Iris pigment epithelial cell (primary cell): ENCODE measurements at places on chromosomes 13 and 19.

GRCh38 chr19:21581646-21582240 is 76.3 kb downstream of the ZNF429 start:
- DNase-seq = no peak

DNA sequence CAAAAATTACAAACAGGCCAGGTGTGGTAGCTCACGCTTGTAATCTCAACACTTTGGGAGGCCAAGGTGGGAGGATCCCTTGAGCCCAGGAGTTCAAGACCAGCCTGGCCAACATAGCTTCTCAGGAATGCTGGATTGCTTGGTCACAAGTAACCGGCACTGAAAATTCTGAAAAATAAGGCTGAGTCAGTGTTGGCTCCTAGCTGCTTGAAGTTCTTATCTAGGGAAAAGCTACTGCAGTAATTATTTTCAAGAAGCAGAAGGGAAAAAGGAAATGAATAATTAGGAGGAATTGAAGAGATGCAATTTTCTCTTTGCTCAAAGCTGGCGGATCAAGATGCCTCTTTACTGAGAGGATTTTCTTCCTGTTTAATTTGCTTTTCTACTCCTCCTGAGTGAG is 75.0 kb upstream of the GTF3A start:
- DNase-seq = peak; percentile 73

- DNase-seq = no peak
Measured at GRCh38 chr19:49564616-49565045, 15.7 kb downstream of the NOSIP start.

DNA sequence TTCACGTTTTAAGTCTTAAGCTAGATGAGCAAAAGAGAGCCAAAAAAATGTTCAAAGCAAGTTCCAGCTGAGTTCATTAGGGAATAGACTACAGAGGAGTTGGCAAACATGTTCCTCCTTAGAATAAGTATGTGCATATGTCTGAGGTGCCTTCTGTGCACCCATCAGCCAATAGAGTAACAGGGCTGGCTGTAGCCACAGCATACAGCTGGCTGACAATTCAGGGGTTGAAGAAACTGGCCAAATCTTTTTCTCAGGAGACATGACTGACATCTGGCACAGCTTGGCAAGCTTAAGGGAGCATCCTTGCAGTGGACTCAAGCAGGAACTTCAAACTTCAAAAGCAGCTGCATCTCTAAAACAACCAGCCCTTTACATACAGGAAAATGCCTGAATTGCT is 414.8 kb upstream of the PCDH20 start:
- no peak for DNase-seq

DNA sequence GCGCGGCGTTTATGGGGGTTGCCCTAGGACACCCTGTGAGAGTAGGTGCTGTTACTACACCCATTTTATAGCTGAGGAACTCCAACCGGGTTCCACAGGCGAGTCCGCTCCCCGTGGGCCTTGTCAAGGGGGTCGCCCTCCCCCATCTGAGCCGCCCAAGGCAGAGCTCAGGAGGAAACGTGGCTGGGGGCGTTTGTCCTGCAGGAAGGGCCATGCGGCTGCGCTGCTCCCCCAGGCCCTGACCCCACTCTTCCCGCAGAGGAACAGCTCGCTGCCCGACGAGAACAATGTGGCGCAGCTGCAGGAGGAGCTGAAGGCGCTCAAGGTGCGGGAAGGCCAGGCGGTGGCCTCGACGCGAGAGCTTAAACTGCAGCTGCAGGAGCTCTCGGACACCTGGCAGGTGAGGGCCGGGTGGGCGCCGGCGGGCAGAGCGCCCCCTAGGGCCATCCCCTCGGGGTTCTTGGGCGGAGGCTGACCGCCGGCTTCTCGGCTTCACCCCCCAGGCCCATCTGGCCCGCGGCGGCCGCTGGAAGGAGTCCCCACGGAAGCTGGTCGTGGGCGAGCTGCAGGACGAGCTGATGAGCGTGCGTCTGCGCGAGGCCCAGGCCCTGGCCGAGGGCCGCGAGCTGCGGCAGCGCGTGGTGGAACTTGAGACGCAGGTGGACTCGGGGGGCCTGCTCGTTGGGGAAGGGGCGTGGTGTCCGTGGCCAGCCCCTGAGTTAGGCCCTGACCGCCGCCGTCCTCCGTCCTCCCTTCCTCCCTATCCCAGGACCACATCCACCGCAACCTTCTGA is 12.4 kb downstream of the PRR36 start:
- DNase-seq = no peak

DNA sequence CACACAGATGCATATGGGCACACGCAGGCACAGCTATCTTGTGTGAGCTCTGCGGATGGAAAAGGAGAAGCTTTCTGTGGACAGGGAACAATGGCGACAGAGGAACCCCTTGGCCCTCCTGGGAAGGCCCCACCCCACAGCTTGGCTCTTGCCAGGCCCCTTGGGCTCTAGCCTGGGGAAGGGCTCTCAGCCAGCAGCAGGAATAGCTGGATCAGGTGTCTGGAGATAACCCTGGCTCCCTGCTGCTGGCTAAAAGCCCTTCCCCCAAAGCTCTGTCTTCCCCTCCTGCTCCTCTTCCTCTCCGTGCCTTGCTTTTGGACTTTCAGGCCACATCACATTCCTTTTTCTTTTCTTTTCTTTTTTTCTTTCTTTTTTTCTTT is 24.3 kb downstream of the CEBPA start:
- DNase-seq = no peak

GRCh38 chr19:47650700-47651099 is 41.8 kb downstream of the BICRA start:
- DNase-seq = no peak

DNA sequence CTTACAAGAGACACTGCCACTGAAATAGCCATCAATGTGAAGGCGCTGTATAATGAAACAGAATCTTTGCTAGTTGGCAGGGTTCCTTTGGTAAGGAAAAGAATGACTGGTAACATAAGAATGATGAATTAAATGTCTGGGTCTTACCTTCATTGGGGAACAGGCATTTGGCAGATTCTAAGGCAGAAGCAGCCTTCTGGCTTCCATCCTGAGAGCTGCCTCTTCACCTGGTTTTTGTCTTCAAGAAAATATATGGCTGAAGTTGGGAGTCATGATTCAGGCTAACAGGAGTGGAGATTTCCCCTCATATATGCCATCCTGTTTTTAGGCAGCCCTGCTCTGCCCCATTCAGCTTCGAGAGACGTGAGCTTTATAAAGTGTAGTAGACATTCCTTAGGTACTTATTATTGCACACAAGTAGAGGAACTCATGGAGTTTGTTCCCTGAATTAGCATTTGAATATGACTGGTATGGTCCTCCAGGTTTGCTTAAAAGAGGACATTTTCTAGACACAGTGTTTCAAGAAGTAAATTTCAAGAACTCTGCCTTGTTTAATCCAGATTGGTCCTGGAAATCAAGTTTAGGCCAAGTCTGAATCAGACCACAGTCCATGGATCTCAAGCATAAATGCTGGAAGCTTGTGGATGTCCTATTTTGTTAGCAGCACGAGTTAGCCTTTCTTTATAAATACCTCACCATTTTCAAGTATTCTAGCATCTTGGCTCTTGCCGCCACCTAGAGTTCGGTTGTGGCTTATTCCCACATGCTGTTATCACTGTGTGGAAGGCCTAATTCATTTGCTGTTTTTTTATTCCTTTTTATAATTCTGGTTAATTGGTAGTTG is 56.2 kb upstream of the AKAP11 start:
- DNase-seq = peak; percentile 67

DNA sequence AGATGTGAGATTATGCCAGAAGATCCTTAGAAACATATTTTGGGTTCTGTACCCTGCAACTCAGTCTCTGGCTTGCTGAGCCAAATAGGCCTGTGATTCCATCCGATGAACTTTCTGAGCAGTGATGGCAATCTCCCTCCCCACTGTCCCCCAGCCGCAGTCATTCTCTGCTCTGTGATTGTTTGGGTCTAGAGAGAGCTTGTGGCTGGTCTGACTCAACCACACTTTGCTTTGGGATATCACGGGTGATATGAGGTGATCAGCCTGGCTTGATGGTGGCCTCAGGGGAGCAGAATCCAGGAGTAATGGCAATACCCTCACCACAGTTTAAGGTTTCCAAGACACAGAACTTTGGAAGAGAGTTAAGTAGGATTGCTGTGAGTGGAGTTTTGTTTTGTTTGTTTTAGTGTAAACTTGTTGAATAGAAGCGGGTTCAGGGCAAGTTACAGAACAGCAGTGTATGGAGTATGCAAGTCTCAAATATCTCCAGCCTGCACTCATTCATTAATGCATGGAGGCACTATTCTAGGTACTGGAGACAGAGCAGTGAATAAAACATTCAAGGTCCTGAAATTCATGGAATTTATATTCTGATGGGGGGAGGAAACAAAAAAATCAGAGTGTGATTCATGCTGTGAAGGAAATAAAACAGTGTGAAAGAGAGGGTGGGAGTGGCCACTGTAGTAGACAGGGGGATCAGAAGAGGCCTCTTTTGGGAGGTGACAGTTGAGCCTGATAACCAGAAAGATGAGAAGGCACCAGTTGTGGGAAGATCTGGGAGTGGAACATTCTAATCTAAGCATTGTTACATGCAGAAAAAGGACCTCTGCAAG is 5.3 kb downstream of the SAMD4B start:
- DNase-seq = peak; percentile 60

DNA sequence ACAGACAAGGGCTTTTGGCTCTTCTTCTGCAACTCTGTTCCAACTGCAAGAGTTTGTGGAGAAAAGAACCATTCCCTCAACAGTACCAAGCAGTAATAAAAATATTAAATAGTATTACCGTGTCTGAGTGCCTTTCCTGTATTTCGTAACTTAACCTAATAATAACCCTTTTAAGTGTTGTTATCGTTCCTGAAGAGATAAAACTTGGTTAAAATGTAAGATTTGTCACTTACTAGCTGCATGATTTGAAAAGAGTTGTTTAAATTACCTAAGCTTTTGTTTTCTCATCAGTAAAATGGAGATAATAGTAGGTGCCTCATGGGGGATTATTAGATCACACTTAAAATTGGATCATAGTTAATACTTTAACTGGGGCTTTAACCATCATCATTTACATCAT is 447.2 kb downstream of the GPC5 start:
- no peak for DNase-seq

DNA sequence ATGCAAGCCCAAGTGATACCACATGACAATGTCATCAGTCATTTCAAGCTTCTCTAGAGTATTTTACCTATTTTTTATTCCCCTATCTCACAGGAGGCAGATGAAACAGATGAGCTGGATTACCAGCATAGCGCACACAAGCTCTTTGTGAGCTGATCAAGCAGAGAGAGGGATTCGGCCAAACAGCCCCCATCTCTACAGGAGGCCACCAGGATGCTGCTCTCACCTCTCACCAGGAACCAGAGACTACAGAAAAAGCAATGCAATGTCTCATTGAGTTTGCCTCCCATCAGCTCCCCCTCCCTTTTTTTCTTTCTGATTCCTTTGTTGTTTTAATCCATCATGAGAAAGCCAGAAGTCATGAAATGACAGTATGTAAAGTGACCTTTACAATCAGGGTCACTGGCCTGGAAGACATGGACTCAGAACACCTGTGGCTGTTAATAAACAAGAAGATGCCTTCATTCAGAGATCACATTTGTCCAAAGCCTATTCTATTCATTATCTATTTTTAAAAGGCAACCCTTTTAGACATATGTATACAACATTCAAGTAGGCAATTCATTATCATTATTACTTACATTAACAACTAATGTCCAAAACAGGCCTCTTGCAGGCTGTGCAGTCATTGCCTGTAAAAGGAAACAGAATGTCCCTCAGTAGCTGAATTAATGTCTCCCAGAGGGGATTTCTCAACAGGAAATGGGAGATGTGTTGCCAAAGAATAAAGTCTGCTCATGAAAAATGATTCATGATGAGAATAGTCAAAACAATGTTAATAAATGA is 656.6 kb downstream of the TBC1D4 start:
- peak; percentile 93 for DNase-seq

GRCh38 chr13:49247643-49248621 is at the start of gene CDADC1:
Gene CDADC1 (plus strand): TSS chr13:49247925. CDS start chr13:49248038, 113 bp downstream.
- peak; percentile 97 for DNase-seq

DNA sequence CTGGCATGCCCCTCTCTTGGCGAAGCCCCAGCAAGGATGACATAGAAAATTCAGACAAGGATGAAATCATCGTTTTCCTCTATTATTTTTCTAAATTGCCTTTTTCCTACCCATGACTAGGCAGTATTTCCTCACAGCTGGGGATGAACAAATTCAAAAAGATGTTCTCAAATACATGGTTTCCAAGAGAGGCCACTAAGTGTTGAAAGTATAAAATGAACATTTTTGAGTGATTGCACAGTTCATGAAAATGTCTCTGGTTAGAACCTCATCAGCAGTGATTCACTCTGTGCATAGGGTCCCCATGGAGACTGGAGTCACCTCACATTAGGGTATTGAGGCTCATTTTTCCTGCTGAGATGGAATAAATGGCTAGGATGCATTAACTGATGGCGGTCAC is 373.7 kb downstream of the DNAJC15 start:
- DNase-seq = peak; percentile 49

DNA sequence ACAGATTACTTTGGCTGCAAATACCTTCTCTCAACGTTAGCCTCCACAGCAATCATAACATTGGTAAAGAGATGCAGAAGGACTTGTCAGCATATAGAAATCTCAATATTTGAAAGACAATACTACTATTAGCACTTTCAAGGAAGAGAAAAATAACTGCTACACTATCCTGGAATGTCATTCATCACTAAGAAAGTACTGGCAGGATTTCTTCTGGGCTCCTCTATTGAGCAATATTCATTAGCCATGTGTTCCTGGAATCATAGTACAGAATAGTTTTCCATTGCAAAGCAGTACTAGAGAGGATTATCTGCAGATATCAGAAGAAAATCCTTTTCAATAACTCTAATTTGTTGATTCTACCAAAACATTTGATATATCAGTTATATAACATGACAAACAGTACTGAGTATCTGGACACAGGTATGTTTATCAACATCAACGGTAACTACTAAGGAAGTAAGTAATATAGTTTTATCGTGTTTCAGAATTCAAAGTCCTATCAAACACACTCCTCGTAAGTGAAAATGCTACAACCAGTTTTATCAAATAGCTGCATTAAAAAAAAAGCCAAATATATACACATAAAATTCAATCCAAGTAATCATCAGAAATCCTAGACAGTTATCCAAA is 27.3 kb downstream of the INTS6 start:
- peak; percentile 70 for DNase-seq

GRCh38 chr19:2475018-2475701 is 767 bp upstream of the GADD45B start:
- DNase-seq = peak; percentile 70

GRCh38 chr13:76848596-76848995 is 37.6 kb downstream of the KCTD12 start:
- peak; percentile 50 for DNase-seq

GRCh38 chr13:110756219-110756631 is 42.7 kb downstream of the ING1 start:
- DNase-seq = peak; percentile 91

- peak; percentile 70 for DNase-seq
Measured at GRCh38 chr19:2648528-2648937, 54.0 kb downstream of the GNG7 start.

GRCh38 chr13:95233026-95233635 is 68.1 kb downstream of the ABCC4 start:
- DNase-seq = no peak

GRCh38 chr13:39938596-39938995 is 283.1 kb downstream of the COG6 start:
- no peak for DNase-seq

- peak; percentile 57 for DNase-seq
Measured at GRCh38 chr19:17555929-17556813, 722 bp downstream of the COLGALT1 start.

- no peak for DNase-seq
Measured at GRCh38 chr13:44407891-44408290, 34.3 kb downstream of the SERP2 start.
